Omental fat pad (tissue), 4 donors: ENCODE measurements at places on chromosomes 13 and 19. TPM values are rescaled to one million over a fixed set of nuclear protein-coding genes. Genes with fewer than 3 reads are reported as not detected.

DNA sequence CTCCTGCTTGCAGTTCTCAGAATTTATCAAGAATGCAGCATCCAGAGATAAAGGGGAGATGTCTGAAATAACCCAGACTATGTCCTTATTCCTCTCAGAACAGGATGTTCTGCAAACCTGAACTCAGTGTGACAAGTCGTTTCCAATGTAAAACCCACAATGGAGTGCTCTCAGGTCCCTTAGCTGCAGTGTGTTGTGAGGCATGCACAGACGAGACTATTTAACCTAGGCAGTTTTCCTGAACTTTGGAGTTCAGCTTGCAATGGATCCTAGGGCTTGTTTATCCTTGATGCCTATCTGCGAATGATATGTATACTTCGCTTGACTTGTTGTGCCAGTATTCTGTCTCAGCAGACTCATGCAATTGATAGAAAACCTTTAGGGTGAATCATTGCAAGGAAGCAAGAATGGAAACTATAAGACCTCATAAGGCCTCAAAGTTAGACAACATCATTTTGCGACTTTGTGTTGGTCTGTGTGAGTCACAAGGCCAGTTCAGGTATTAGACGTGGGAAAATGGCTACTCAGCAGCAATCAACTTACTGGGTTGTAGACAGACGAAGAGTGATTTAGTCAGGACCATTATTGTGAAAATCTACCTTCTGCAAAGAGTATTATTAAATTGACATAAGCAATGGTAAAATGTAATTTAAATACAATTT is 2439.9 kb upstream of the PCDH20 start:
- no peak for DNase-seq

SIGLEC10 gene
- 2.2 TPM for total RNA-seq

KLF5 gene
- 4.1 TPM for total RNA-seq

DNA sequence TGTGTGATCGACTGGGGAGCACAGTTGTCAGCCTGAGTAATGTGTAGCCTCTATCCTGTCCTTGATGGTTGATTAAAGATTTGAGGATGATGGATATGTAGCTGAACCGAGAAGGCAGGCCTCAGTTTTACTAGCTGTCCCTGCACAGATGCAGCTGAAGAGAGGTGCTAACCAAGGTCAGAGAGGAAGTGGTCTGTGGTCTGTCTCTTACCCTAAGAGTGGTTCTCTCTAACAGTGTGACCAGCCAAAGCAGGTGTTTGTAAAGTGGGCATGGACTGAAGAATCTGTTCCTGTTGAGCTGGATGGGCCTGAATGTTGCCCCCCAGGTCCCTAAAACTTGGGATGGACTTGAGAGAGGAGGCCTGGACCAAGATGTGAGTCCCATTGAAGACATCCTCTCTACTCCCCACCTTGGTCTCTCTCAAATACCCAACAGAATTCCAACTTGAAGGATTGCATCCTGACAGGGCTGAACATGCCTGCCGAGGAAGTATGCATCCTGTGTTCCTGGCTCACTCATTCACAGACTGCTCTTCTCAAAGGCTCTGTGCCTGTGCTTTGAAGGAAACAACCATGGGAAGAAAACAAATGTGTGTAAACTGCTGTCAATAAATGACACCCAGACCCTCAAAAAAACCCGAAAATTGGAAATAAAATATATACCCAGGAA is 223.8 kb downstream of the MAB21L1 start:
- DNase-seq, result no peak

DNA sequence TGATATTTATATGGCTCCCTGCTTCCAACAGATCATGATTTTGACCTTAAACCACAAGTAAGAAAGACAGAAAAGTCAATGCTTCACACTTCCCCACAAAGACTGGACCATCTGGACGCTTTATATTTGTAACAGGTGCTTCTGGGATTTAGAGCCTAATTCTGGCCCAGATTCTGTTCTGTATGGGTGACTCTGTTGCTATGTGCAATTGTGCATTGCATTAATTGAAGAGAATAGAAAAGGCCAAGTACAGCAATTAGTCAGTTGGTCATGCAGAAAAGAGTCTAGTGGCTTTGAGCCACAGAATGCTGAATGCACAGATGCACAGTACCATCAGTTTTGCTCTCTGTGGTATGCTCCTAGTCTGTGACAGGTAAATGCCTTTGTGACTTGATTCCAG is 657.4 kb upstream of the ATXN8OS start:
- DNase-seq, result no peak

KLK14 gene
- total RNA-seq, result not detected

KLF1 gene
- not detected for total RNA-seq

- DNase-seq, result no peak
Observed at GRCh38 chr19:18380843-18381242, 5.1 kb upstream of the GDF15 start.

- no peak for DNase-seq
Observed at GRCh38 chr19:8208119-8208921, 850 bp upstream of the CERS4 start.

- DNase-seq, result peak; percentile 49
Observed at GRCh38 chr19:18282021-18282787, 782 bp upstream of the JUND start.

SHISA7 gene
- not detected for total RNA-seq

- DNase-seq, result no peak
Observed at GRCh38 chr13:60707878-60708277, 310.9 kb downstream of the TDRD3 start.

VSTM1 gene
- not detected for total RNA-seq

DNA sequence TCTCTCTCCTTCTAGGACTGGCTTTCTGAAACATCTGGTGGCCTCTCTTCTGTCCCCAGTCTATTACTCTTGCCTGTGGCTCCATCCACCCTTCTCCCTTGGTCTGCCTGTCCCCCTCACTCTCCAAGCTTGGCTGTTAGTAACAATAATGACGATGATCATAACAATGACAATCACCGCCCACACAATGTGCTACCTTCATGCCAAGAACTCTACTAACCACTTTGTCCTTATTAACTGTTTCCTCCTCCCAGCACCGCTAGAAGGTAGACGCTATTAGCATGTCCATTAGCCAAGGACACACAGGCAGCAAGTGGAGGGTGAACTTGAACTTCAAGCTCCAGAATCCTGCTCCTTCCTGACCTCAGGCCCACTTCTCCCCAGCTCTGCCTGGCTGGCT is 2.7 kb downstream of the GYS1 start:
- no peak for DNase-seq

GRCh38 chr13:74865656-74866055 is 616.3 kb downstream of the TBC1D4 start:
- DNase-seq, result no peak

DNA sequence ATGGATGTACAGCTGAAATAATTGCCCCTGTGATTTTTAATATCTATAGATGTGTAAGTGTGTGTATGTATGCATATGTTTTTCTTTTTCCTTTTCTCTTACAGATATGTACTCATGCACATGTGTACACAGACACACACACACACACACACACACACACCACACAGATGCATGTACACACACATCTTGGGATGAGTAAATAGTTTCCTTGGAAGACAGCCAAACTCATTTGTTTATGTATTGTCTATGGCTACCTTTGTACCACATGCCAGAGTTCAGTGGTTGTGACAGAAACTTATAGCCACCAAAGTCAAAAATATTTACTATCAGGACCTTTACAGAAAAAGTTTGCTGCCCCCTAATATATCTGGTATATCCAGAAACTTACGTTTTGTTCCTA is 192.6 kb downstream of the MAB21L1 start:
- no peak for DNase-seq

ZNF30 gene
- total RNA-seq, result 0.93 TPM

SLC25A41 gene
- not detected for total RNA-seq

FFAR2 gene
- total RNA-seq, result 4.4 TPM

- DNase-seq, result no peak
Observed at GRCh38 chr19:29971648-29972047, 29.6 kb downstream of the URI1 start.

DNA sequence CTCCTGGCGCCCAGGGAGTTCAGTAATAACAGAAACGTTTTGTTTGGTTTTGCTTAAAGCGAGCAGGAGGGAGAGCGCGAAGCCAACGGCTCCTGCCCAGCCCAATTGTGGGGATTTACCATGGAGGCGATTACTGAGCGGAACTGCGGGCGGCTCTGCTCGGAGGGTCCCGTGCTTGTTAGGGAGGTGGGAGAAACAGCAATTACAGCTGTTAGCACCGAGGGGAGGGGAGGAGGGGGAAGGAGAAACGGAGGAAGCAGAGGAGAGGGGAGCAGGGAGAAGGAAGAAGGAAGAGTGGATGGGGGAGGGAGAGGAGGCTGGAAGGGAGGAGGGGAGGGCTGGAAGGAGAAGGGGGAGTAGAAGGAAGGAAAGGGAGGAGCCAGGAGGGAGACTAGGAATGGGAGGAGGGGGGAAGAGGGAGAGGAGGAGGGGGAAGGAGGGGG is 7.7 kb upstream of the ONECUT3 start:
- no peak for DNase-seq

DNA sequence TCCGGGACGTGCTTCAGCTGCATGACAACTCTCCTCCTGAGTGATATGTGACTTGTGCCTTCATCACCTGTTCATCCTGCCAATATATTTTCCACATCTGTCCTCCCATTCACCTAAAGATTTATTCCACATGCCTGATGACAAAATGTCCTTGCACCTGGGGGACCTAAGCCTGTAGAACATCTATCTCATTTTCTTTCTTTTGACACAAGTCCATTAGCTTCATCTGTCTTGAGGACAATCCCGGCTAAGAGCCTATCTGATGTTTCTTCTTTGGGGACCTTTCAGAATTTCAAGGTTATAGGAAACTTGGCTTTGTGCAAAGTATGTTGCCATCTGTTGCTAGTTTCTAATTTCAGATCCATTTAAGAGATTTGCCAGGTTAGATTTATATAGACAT is 41.1 kb downstream of the ITGBL1 start:
- no peak for DNase-seq

DNA sequence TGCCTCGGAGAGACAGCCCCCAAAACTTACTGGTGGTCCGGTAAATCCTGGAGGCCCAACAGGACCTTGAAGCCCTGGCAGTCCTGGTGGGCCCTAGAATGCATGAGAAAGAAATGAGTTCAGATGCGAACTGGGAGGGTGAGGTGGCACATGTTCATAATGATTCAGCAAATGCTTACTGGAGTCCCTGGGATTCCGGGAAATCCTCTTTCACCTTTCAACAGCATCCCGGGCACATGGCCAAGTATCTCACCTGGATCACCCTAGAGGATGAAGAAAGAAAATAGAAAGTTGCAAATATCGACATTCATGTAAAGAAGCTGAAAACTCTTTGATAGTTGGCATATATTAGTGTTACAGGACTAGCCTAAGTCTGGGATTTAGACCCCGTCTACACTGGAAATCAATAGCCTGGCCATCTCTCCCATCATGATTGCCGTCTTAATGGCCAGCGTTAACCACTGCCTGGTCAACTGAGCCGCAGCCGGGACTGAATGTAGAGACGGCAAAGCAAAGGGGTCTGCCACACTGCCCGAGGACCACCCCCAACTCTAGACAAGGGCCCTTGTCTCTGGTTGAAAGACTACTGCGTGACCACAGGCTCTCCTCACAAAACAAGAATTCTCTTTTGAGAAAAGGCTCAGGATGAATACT is 96.9 kb downstream of the COL4A1 start:
- DNase-seq, result no peak

MAMSTR gene
- 1.4 TPM for total RNA-seq

GRCh38 chr13:71814806-71815360 is 52.1 kb downstream of the DACH1 start:
- no peak for DNase-seq

ZNF728 gene
- 1.4 TPM for total RNA-seq

RGL3 gene
- 8.2 TPM for total RNA-seq

DNA sequence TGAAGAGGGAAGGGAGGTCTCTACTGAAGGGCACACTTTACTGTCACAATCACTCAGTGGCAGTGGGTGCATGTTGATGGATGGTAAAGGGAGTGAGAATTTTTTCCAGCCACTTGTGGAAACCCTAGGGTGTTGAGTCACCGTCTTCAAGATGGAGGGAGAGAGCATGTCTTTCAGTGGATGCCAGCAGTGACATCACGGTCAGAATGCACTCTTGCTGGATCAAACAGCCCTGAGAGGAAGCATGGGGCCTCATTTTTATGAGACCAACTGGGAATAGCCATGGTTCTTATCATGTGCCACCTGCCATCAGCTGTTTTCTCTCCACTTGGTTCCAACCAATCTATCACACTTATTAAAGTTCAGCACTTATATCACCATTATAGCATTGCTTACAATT is 182.5 kb downstream of the KCNRG start:
- DNase-seq, result no peak

DNA sequence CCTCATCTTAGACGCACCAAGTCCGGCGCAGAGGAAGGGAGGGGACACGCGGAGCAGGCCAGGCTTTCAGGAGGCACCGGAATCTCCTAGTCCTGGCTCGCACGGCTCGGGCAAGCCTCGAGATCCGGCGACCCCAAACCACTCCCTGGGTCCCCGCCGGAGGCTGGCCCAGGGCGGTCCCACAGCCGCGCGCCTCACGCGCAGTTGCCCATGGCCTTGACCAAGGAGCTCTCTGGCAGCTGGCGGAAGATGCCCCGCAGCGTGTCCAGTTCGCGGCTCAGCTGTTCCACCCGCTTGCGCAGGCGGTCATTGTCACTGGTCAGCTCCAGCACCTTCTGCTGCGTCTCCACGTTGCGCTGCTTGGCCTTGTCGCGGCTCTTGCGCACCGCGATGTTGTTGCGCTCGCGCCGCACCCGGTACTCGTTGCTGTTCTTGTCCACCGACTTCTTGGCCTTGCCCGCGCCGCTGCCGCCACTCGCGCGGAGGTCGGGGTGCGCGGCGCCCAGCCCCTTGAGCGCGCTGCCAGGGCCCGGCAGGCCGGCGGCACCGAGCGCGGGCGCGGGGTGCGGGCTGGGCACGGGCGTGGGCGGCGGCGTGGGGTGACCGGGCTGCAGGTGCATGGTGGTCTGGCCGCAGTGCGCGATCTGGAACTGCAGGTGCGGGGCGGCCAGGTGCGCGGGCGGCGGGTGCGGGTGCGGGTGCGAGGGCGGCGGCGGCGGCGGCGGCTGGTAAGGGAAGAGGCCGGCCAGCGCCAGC is 1.0 kb downstream of the CEBPA start:
- DNase-seq, result no peak

DNA sequence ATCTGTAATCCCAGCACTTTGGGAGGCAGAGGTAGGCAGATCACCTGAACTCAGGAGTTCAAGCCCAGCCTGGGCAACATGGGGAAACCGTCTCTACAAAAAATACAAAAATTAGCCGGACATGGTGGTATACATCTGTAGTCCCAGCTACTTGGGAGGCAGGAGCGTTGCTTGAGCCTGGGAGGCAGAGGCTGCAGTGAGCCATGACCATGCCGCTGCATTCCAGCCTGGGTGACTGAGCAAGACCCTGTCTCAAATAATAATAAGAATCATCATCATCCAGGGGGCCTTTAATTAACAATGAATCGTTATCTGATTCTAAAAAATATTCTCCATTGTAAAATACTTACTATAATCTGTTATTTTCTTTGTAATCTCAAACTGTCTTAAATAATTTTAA is 283.4 kb downstream of the DACH1 start:
- no peak for DNase-seq

IGFL2 gene
- not detected for total RNA-seq

RFPL4A gene
- not detected for total RNA-seq
